Stimulated activated CD8-positive, alpha-beta memory T cell treated with anti-CD3 and anti-CD28 coated beads, Interleukin-15, amount 100 ng/mL, for 4 hours (primary cell): ENCODE measurements at places on chromosomes 1 and 21.

GRCh38 chr1:58406301-58407071 lies 140.0 kb downstream of the OMA1 start:
- DNase-seq, result no peak

DNA sequence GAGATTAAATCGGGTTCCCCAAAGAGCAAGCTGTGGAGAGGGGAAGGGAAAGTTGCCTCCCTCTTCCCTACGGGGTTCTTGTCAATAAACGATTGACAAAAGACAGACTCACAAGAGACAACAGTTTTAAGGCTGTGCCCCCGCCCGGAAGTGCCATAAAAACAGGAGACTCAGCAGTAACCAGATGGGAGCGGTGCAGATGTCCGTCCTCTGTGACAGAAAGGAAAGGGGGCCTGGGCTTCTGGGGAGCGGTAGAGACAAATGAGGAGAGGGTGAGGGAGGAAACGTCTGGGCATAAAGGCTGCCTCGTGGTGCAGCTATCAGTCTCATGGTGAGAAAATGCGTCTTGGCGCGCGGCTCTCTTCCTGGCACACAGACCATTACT lies 5.9 kb downstream of the TP73 start:
- DNase-seq, result no peak

GRCh38 chr1:94925004-94925403 lies 1.9 kb downstream of the CNN3 start:
- DNase-seq, result no peak

DNA sequence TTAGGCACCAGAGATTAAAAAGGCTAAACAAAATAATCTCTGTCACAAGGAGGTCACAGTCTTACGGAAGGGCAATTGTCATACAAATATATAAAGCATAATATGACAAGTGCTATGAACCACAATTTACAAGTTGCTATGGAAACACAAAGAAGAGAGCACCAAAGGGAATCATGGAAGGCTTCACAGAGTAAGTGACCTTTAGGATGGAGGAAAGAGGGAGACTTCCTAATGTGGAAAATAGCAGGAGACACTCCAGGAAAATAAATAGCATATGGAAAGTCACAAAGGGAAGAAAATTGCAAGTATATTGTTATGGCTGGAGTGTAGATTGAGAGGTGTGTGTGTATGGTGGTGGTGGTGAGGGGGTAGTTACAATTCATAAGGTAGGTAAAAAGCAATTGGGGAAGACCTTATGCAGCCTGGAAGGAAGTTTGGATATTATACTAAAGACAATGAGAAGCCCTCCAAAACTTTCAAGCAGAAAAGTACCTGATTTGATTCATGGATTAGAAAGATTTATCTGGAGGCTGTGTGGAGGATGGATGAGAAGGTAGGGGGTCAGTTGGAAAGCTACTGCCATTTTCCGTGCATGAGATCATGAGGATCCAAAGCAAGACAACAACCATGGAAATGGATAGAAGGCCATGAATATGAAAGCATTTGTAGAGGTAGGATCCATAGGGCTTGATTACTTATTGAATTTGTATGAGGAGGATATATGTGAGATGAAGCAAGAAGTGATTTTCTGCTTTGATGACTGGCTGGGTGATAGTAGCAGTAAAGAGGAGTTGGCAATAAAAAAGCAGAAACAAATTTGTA lies 61.7 kb downstream of the SAMSN1 start:
- DNase-seq, result no peak

- DNase-seq, result no peak
These were observed 18.1 kb upstream of the IRF2BP2 start for GRCh38 chr1:234628089-234628488.

GRCh38 chr1:16175610-16176553 lies 20.0 kb upstream of the EPHA2 start:
- no peak for DNase-seq

DNA sequence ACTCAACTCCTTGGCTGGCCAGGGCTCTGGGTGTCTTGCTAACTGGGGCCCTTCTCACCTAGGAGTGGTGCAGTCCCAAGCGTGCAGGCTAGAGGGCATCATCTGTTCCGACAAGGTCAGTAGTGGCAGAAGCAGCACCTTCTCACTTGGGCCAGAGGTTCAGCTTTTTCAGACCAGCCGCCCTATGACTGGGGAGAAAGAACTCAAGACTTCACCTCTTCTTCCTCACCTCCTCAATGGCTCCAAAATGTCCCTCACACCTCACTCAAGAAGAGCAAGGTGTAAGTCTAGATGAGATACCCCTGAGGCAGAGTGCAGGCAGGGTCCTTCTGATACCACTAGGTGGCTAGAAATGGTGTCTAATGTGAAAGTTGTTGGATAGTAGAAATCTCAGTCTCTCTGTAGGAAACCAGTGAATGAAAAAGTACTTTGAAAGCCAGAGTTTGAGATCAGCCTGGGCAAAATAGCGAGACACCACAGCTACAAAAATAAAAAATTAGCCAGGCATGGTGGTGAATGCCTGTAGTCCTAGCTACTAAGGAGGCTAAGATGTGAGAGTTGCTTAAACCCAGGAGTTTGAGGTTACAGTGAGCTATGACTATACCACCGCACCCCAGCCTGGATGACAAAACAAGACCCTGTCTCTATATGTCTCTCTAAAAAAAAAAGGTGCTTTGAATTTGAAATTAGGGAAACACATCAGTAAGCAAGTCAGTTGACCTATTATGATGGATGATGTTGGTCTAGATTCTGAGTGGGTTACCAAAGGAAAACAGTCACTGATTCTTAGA lies 8.6 kb upstream of the IL20 start:
- no peak for DNase-seq

GRCh38 chr1:154334079-154335024 lies 9.0 kb downstream of the ATP8B2 start:
- DNase-seq, result no peak

DNA sequence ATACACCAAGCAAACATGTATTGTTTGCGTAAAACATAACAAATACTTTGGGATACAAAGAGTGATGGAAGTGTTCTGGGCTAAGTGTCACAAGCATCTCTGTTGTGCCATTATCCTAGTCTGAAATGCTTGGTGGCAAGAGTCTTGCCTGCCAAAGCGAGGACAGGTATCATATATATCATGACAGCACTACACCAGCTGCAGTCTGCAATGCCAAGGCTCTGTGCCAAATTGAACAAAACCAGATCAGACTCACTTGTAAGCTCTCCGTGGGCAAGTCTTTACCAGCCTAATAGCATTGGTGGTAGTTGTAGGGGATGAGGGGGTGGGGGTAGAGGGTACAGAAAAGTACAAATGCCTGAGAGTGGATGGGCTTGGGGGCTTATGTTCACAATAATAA lies 119.2 kb downstream of the RWDD3 start:
- DNase-seq, result no peak

- DNase-seq, result no peak
These were observed 101.5 kb upstream of the GADD45A start for GRCh38 chr1:67583462-67583950.

DNA sequence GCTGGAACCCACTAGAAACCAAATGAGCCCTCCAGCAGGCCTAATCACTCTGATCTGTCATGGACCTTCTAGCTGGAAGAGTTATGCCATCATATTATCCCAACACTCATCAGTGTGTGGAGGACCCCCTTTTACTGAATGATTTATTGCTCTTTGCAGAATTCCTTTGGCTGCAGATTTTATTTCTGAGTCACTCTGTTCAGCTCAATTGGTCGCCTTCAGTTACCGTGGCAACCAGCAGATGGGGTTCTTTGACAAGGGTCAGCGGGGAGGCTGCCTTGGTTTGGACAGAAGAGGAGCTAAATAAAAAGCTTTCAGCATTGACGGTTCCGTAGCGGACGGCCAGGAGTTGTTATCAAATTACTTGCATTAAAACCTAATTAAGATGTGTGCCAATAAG lies 220.1 kb downstream of the SDCCAG8 start:
- DNase-seq, result no peak

DNA sequence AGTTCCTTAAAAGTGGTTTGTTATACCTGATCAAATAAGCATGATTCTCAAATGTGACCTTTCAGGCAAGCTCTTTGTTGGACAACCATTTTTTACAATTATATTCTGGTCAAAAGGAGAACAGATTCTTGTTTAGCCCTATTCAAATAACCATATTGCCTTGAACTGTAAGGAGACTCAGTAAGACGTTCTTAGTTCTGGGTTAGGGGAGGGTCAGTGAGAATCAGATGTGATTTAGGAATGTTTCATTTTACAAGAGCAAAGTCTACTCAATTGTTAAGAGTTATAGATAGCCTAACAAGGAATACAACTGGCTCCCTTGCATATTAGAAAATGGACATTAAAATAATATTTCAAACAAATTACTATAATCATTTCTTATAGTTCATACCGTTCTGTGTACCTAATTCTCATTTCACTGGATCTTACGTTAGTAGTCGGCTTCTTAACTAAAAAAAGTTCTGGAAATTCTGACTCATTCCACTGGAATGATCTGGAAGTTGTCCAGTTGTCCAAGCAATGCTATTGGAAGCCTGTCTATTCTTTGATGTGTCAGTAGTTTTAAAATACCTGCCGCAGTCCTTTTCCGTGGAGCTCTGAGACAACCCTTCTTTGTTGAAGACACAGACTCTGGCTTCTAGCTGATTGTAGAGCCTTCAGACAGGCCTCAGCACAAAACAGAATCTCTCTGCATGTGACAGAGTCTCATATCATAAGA lies 88.8 kb downstream of the MAST2 start:
- no peak for DNase-seq

- no peak for DNase-seq
These were observed 153.1 kb upstream of the JUN start for GRCh38 chr1:58936973-58937372.

DNA sequence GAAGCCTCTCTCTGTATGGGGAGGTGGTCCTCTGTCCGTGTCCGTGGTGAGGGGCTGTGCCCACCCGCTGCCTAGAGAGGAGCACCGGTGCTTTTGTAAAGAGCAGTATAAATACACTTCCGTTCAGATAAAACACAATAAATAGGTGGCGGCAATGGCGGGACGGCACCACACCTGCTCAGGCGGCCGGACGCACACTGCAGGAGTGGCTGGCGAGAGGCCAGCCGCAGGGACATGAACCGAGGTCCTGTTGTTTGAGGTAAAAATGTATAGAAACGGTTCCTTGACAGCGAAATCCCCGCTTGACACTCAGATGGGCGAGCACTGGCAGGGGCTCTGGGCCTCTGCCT lies 40.8 kb downstream of the KRTAP10-1 start:
- no peak for DNase-seq

DNA sequence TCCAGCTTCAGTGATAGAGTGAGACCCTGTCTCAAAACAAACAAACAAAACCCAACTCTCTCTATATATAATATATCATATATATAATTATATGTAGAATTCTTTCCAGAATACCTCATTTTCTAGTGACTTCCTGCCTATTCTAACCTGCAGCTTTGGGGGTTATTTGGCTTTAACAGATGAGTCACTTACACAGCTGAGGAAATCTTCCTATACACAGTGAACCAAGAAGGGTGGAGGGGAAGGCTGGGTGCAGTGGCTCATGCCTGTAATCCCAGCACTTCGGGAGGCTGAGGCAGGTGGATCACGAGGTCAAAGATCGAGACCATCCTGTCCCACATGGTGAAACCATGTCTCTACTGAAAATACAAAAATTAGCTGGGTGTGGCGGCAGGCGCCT lies 9.2 kb downstream of the RAB29 start:
- DNase-seq, result no peak

DNA sequence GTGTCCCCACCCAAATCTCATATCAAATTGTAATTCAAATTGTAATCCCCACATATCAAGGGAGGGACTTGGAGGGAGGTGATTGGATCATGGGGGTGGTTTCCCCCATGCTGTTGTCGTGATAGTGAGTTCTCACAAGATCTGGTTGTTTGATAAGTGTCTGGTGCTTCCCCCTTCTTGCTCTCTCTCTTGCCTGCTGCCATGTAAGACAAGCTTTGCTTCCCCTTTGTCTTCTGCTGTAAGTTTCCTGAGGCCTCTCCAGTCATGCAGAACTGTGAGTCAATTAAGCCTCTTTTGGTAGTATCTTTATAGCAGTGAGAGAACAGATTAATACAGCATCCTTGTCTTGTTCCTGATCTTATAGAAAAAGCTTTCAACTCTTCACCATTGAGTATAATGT lies 6.5 kb upstream of the LRRC39 start:
- DNase-seq, result no peak
